Cerebellar nuclear complex (tissue), 1 donor: ENCODE measurements at places on chromosomes 16 and 17.

DNA sequence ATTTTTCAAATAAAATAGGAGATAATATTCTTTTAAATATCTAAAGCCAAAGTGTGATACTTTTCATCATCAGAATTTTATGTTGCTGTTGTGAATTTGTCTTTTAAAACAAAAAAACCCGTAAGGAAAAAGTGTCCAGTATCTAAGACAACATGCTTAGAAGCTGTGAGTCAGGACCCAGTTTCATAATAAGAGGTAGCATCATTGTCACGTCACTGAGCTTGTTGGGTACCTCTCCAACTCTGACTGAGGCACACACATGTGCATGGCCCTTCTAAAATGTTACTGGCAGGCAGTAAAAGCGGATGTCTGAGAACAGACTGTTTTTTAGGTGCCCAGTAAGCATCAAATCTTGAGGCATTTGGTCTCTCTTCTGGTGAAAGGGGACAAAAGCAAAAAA lies 2.5 kb downstream of the CIAPIN1 start:
- no peak for DNase-seq

DNA sequence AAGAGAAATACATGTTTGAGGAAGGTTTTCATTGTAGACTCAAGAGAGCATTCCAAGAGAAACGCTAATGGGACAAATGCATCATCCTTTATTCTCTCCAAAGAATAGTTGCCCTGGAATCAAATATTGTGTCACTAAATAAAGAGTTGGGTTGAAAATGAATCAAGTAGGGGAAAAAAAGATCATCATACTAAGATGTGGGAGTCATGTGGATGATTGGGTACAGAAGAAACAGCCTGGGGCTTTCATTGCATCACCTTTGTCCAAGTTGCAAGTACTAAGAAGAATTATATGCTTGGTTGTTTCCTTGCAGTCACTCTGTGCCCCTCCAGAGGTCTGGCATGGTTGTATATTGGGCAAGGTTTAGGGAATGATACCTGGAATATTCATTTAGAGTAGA lies 658.9 kb downstream of the TOX3 start:
- DNase-seq: no peak

DNA sequence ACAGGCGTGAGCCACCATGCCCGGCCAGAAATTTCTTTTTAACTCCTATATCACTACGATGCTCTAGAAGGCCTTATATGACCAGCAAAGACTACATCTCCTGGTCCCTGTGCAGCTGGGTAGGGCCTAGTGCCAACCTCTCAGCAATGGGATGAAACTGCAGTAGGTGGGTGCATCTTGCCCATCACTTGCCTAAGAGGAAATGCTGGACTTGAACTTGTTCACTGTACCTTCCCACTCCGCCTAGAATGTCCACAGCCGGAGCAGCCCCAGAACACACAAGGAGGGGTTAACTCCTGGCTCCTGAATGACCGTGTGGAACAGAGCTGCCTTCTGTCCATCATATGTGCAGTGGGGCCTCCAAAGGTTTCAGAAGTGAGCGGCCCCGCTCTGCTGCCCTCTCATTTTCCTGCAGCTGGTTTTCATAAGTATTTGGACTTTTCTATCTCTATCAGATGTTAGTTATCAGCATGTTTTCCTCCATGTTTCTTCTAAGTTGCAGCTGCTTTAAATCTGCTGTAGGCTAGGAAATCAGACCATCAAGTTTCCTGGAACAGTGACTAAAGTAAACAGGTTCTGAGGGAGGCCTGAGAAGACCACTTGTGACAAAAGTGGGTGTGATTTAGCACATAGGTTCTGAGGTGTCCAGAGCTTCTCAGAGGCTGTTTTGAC lies 52.5 kb downstream of the WSB1 start:
- DNase-seq: no peak

- no peak for DNase-seq
Observed at GRCh38 chr17:50169121-50169764, 3.4 kb downstream of the SGCA start.

- no peak for DNase-seq
Observed at GRCh38 chr17:540631-541030, 174.0 kb downstream of the VPS53 start.

DNA sequence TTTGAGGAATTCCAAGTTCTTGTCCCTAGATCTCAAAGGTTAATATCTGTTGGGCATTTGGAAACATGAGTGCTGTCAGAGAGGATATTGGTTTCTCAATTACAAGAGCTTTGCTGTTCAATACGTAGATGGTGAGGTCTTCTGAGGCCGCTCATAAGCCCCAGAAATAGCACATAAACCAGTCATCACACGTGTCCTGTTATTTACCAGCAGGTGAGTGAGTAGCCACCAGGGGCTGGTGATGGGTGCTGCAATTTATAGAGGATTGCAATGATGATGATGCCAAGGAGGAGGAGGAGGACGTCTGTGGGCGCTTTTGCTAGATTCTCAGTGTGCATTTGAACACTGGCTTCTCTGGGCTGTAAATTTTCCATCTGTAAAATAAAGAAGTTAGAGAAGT lies 89.0 kb downstream of the SALL1 start:
- no peak for DNase-seq

DNA sequence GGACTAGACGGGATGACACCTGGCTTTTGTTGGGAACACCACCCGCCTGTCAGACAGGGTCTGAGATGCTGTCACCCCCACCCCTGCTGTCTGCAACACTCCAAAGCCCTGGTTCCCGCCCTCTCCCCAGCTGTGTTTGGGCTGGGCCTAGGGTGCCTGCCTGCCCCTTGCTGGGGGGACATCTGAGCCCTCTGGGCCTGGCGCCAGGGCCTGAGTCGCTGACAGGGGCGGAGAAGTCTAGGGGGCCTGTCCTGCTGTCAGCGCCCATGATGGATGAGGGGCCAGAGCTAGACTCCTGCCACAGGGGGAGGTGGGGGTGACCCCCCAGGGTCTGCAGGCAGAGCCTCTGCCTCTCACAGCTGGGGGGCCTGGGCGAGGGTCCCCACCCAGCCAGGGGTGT lies 7.6 kb upstream of the PKMYT1 start:
- DNase-seq: no peak

- no peak for DNase-seq
Observed at GRCh38 chr17:66829883-66830282, 5.0 kb upstream of the CACNG5 start.

GRCh38 chr17:18025241-18025944 lies 13.6 kb downstream of the ATPAF2 start:
- DNase-seq: no peak

DNA sequence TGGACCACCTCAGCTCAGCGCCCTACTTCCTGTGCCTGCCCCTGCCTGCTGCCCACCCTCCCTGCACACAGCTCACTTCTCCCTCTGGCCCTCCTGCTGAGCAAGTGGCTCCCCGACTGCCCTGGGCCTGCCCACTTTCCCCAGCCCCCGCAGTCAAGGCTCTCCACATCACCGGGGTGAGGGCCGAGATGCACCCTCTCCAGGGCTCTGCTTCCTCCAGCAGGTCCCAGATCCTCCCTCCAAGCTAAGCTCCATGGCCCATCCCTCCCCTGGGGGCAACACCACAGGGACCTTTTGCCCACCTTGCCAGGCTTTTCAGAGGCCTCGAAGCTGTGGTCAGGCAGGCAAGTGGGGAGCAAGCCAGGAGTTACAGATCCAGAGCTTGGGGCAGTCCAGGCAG lies 820.2 kb downstream of the KCNJ18 start:
- no peak for DNase-seq

DNA sequence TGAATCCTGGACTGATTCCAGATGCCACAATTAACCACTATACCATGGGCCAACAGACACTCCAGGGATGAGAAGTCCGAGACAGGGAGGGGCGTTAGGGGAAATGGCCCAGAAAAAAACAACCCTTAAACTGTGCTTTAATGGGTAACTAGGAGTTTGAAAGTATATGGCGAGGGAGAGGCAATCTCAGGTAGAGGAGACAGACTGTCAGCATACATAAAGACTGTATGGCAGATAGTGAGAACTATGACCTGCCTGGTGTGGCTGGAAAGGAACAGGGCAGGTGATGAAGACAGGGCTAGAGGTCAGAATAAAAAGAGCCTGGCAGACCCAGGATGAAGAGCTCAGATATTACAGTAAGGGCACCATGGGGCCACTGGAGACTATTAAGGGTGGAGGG lies 8.1 kb downstream of the ZZEF1 start:
- no peak for DNase-seq

DNA sequence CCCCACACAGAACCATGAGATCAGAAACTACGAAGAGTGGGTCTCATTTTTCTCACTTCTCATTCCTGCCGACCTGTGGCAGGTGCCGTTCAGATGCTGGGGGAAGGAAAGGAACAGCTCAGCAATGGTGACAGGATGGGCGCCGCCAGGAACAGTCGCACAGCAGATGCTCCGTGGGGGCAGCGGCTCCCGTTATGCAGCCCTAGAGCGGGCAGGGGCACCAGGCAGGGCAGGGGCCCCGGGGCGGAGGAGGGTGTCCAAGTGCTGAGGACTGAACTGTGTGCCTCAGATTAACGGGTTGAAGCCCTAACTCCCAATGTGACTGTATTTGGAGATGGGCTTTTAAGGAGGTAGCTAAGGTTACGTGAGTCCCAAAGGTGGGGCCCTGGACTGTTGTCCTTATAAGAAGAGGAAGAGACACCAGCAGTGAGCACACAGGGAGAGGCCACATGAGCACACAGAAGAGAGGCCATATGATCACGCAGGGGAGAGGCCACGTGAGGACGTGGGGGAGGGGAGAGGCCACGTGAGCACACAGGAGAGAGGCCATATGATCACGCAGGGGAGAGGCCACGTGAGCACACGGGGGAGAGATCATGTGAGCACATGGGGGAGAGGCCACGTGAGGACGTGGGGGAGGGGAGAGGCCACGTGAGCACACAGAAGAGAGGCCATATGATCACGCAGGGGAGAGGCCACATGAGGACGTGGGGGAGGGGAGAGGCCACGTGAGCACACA lies 95.7 kb upstream of the METRNL start:
- DNase-seq: no peak

- DNase-seq: no peak
Observed at GRCh38 chr17:51029568-51030463, 90.9 kb downstream of the SPAG9 start.

DNA sequence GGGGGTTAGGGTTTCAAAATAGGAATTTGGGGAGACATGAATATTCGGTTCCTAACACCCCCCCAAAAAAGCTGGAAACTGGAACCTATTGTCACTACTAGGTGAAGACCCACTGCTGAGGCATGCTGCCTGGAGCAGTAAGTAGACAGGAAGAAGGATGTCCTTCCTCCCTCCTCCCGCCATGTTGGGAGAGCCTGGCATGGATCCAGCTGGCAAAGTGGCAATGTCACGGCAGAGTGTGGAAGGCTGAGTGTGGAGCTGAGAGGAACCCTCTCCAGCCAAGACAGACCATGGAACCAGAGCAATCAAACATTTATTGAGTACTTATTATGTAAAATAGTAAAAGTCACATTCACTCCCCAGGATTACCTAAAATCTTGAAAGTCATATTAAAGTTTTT lies 49.0 kb downstream of the CCDC182 start:
- DNase-seq: no peak

GRCh38 chr17:3887804-3888203 lies 5.0 kb downstream of the CAMKK1 start:
- DNase-seq: no peak

- no peak for DNase-seq
Observed at GRCh38 chr16:14132696-14133048, 61.6 kb downstream of the MRTFB start.

DNA sequence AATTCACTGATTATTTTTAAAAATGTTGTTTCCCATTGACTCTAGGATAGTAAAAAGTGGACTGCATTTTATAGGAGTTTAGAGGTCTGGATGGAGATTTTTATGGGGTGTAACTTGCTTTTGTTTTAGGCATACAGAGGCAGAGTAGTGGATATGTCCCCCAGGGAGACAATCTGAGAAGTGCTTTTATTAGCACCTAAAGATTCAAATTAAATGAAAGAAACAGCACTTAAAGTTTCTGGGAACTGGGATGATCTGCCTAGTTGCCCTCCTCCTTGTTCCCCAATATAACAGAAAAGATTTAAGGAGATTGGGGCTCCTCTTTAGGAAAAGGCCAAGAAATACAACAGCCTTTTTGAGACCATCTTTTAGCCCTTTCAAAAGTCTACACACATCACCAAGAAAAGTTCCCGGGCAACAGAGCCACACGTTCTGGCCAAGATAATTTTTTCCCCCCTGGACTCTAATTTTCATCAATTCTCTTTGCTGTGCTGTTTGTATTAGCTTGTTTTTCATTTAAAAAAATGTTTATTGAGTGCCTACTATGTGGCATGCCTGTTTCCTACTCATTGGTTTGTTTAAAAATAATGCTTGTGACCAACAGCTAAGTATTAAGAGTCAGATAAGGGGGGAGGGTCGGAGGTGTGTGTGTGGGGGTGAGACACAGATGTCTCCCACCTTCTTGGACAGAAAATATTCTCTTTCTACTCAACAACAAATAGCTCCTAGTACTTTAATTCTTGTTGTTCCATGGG lies 2.5 kb upstream of the IGF2BP1 start:
- no peak for DNase-seq

DNA sequence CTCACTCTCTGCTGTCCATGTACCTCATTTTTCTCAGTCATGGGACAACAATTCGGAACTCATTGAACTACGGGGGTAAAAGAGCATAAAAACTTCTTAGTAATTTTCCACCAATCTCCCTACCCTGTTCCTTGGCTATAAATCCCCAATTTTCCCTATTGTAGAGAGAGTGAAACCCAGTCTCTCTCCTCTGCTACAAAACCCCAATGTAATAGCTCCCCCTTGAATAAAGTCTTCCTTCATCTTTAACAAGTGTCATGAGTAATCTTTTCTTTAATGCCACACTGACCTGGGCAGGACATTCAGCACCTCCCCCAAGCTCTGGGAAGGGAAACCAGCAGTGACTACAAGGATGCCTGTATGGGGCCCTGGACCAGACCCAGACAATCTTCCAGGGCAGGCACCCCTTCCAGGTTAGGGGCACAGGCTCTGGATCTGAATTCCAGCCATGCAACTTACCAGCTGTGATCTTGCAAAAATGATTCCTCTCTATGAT lies 10.2 kb upstream of the EIF1 start:
- no peak for DNase-seq

GRCh38 chr16:1022466-1022865 lies 40.9 kb downstream of the SOX8 start:
- DNase-seq: no peak

- no peak for DNase-seq
Observed at GRCh38 chr16:81669473-81670350, 109.4 kb upstream of the PLCG2 start.

- no peak for DNase-seq
Observed at GRCh38 chr17:45316434-45317110, at the start of gene MAP3K14. Gene MAP3K14, minus strand, starts transcription at chr17:45317020. Its CDS starts 26,275 bp downstream, at chr17:45290745.

- DNase-seq: no peak
Observed at GRCh38 chr16:56995136-56995805, 5.9 kb downstream of the NLRC5 start.

- no peak for DNase-seq
Observed at GRCh38 chr17:41382394-41382793, 288 bp upstream of the KRT34 start.

- DNase-seq: no peak
Observed at GRCh38 chr16:55248494-55248893, 75.5 kb upstream of the IRX6 start.

- DNase-seq: no peak
Observed at GRCh38 chr17:50649042-50649908, 14.6 kb downstream of the ABCC3 start.

GRCh38 chr16:63617047-63617989 lies 1504.5 kb downstream of the CDH11 start:
- DNase-seq: no peak
